ENCODE measurements at places on chromosomes 16 and 17. TPM values are rescaled to one million over a fixed set of nuclear protein-coding genes. Genes with fewer than 3 reads are reported as not detected.

Gene NATD1
- 3.9 TPM for polyA plus RNA-seq

Gene EFNB3
- 26.1 TPM for polyA plus RNA-seq

Gene SCARF1
- 0.39 TPM for polyA plus RNA-seq

Gene LPO
- 0.02 TPM for polyA plus RNA-seq

Gene GOSR2
- polyA plus RNA-seq: 74.2 TPM

Gene HBA2
- not detected for polyA plus RNA-seq

Gene CD300LB
- not detected for polyA plus RNA-seq

Gene SUPT6H
- polyA plus RNA-seq: 26.7 TPM

Gene CCDC200
- not detected for polyA plus RNA-seq

Gene ITGAX
- polyA plus RNA-seq: 0.66 TPM

Gene MPV17L
- polyA plus RNA-seq: 0.43 TPM

Gene NPW
- polyA plus RNA-seq: 0.62 TPM

Gene KRT9
- polyA plus RNA-seq: not detected

Gene TNFSF12
- polyA plus RNA-seq: 31.1 TPM

Gene FNDC8
- not detected for polyA plus RNA-seq

Gene NPIPB4
- 9.2 TPM for polyA plus RNA-seq

Gene NPIPA3
- polyA plus RNA-seq: 0.26 TPM

Gene MMP2
- polyA plus RNA-seq: 963 TPM

Gene FOXF1
- 0.02 TPM for polyA plus RNA-seq
